ENCODE measurements at places on chromosomes 2 and 18. TPM values are rescaled to one million over a fixed set of nuclear protein-coding genes. Genes with fewer than 3 reads are reported as not detected.

- H3K27ac ChIP-seq = no peak overlapping the region
- H3K4me3 ChIP-seq = no peak overlapping the region
- DNase-seq = no peak
- peaks cover 2% of the 10 kb centered on the region for H3K4me1 ChIP-seq
- H3K36me3 ChIP-seq = no peaks in the 10 kb centered on the region
Observed at GRCh38 chr2:68690851-68691250, 43.8 kb upstream of the ARHGAP25 start.

GRCh38 chr2:2933426-2933825 is 444.2 kb downstream of the EIPR1 start:
- no peaks in the 10 kb centered on the region for H3K27me3 ChIP-seq
- no peaks in the 10 kb centered on the region for H3K36me3 ChIP-seq
- H3K4me3 ChIP-seq = no peak overlapping the region
- no peak overlapping the region for H3K27ac ChIP-seq
- DNase-seq = no peak
- H3K4me1 ChIP-seq = no peaks in the 10 kb centered on the region

DNA sequence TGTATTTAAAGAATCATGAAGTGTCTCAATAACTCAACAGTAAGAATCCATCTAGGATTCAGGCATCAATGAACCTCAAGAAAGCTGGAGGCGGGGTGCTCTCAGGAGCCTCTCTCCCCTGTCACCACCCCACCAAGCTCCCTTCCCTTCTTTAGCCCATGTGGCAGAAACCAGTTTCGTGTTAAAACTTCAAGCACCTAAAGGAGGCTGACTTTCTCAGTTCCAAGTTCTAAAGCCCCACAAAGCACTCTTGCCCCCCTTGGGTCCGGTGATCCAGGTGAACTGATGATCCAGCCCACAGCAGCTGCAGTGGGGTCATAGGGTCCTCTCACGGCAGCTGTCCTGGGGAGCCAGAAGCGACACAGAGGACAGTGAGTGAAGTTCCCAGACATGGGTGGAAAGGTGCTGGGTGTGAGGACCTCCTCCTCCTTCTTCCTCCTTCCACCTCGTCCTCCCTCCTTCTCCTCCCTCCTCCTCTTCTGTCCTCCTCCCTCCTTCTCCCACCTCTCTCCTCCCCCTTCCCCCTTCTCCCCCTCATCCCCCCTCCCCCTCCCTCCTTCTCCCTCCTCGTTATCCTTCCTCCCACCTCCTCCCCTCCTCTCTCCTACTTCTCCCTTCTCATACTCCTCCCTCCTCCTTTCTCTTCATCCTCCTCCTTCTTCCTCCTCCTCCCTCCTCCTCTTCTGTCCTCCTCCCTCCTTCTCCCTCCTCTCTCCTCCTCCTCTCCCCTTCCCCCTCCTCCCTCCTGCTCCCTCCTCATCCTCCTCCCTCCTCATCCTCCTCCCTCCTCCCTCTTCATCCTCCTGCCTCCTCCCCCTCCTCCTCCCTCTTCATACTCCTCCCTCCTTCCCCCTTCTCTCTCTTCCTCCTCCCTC is 192.4 kb upstream of the AGAP1 start:
- H3K36me3 ChIP-seq = no peaks in the 10 kb centered on the region
- no peak overlapping the region for H3K27ac ChIP-seq
- no peaks in the 10 kb centered on the region for H3K4me1 ChIP-seq
- H3K27me3 ChIP-seq = no peaks in the 10 kb centered on the region
- no peak overlapping the region for H3K4me3 ChIP-seq

DNA sequence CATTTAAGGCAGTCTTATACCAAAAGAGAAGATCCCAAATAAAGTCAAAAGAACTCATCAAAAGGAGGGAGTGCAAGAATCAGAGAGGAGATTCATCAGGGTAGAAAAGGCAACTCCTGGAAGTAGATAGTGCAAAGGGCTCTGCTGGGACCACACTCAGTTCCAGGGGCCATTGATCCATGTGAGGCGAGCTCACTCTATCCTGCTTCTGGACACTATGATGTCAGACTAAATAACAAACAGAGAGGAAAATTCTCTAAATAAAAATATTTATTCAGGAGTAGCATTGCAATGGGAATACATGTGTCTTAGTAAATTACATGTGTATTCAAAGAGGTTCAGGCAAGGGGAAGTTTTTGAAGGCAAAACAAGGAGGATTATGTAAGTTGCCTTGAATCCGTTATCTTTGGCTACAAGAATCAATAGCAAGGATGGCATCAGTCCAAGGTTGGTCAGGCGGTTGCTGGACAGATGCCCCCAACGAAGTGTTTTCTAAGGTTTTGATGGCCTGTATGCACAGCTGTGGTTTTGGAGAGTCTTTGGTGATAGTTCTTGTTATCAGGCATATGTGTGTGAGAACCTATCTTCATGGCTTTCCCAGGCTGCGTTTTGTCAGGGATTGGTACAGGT is 13.2 kb upstream of the SERPINB12 start:
- no peak overlapping the region for H3K27ac ChIP-seq
- H3K4me1 ChIP-seq = no peaks in the 10 kb centered on the region
- no peak overlapping the region for H3K4me3 ChIP-seq
- no peaks in the 10 kb centered on the region for H3K36me3 ChIP-seq
- no peak for DNase-seq
- H3K27me3 ChIP-seq = no peaks in the 10 kb centered on the region

Gene ABCB11
- not detected for total RNA-seq
